Activated CD4-positive, alpha-beta T cell treated with anti-CD3 and anti-CD28 coated beads, Interleukin-2, amount 50 U/mL, for 4 hours (primary cell): ENCODE measurements at places on chromosomes 16 and 17.

DNA sequence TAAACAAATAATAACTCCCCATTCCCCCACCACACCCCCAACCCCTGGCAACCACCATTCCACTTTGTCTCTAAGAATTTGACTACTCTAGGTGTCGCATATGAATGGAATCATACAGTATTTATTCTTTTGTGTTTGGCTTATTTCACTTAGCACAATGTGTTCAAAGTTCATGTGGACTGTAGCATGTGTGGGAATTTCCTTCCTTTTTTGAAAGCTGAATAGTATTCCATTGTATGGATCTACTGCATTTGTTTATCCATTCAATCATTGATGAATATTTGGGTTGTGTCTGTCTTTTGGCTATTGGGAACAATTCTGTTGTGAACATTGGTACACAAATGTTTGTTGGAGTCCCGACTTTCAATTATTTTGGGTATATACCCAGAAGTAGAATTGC is 3.3 kb upstream of the ACSF2 start:
- no peak for DNase-seq

DNA sequence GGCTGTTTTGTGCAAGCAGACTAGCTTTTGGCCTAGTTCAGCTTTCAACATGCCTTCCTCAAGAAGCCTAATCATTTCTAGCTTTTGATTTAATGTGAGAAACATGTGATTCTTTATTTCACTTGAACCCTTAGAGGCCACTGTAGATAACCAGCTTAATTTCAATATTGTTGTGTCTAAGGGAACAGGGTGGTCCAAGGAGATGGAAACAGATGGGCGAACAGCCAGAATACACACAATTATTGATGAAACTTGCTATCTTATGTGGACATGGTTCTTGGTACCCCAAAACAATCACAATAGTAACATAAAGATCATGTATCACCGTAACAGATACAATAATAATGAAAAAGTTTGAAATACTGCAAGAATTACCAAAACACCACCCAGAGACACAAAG is 4.8 kb downstream of the NPRL3 start:
- no peak for DNase-seq

DNA sequence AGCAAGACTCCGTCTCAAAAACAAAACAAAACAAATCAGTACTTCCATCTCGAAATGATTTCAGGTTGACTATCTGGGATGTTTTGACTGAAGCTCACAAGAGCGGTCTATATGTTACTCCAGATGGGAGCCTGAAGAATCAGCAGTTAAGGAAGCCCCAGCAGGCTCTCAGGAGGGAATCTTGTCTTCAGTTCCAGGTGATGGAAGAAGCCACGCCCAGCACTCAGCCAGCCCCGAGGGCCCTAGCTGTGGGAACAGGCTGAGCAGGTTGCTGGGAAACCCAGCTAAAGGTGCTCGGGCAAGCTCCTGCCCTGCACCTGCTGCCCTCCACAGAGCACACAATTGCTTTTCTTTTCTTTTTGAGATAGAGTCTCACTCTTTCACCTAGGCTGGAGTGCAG is 32.4 kb downstream of the WIPI1 start:
- no peak for DNase-seq

DNA sequence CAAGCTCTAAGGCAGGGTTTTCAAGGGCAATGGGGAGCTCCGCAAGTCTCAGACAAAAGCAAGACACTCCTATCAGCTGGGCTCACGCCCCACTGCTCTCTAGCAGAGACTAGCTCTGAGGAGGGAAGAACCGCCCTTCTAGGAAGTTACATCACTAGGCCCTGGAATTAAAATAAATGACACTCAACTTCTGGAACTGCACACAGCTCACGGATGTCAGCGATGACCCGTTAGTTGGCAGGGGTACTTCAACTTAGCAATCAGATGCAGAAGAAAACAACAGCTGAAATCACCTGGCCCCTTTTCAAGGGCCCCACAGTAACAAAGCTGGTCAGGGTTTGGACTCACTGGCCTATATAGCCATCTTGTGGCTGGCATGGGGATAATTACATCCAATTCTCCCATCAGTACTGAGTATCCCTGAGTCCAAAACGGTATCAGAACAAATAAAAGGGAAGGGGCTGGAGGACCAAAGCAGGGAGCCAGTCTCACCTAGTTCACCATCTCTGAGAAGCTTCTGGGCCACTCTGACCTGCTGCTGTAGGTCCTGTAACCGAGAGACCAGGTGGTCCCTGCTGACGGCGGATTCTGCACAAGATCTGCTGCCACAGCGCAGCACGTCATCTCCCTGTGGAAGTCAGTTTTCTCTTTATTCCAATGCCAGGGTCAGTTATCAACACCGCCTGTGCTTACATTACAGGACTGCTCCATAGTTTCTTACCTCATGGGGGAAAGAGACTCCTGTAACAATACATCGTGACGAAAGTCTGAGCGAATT is 22.2 kb downstream of the SERPINF1 start:
- no peak for DNase-seq

GRCh38 chr16:48318630-48319029 is 66.6 kb downstream of the SIAH1 start:
- DNase-seq: no peak

DNA sequence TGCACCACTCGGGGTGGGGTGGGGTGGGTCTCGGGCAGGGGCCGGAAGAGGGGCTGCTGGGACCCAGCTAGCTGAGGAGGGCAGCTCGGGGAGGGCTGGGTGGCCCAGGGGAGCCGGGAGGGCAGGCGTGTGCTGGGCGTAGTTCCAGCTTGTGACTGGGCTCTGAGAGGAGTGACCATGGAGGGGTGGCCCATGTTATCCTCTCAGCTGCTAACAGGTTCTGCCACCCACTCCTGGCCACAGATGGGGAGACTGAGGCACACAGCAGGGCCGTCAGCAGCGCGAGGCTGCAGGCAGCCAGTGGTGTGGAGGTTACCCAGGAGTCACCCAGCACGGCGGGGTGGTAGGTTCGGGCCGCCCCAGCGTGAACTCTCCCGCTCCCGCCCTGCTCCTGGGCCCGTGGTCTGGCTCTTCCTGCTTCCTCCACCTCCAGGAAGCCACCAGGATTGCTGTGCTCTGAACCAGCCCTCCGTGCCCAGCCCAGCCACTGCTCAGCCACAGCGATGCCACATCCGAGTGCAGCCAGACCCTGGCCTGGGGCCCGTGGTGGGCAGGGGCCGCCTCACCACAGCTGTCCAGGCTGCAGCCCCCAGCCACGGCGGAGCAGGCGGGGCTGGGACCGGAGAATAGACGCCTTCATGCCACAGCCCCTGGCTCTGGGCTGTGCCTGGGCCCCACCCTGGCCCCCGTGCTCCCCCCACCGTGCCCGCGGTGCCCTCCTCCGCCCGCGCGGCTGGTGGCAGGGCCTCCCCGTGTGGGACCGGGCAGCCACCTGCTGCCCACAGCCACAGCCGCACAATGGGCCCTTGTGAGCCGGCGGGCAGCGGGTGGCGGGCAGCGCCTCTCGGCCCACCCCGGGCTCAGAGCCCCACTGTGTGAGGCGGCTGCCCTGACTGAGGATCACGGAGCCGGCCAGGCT is 26.3 kb upstream of the SSTR5 start:
- DNase-seq: no peak

GRCh38 chr17:42067371-42068091 is 17.1 kb upstream of the C17orf113 start:
- DNase-seq: peak; percentile 71

DNA sequence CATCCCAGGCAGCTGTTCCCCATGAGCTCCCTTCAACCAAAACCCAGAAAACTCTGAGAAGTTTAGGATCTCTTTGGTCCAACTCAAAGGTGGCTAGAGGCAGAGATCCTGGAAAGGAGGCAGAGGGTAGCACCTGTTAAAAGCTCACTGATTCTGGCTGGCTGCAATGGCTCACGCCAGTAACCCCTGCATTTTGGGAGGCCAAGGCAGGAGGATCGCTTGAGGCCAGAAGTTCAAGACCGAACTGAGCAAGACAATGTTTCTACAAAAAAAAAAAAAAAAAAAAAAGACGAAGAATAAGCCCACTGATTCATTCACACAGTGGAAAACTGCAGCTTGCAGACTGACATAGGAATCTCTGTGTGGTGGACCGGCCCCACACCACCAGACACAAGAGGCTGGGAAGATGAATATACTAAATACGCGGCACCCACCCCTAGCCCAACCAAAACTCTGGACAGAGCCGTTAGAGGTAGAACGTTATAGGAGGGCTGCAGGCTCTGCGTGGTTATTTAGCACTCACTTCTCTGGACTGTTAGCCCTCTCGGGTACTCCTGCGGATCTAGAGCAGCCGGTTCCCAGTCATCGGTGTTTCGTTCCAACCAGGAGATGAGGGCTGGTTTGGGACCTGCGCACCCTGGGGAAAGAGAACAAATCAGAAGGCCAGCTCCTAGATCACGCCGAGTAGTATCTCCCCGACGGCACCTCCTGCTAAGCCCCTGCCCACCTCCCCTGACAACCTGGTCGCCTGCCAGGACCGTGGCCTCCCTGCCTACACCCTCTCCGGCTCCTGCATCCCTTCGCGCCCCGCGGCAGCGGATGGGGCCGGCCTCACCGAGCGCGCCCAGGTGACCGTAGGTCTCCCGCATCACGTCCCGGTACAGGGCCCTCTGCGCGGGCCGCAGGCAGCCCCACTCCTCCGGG is 925 bp downstream of the ZNF689 start:
- peak; percentile 25 for DNase-seq

DNA sequence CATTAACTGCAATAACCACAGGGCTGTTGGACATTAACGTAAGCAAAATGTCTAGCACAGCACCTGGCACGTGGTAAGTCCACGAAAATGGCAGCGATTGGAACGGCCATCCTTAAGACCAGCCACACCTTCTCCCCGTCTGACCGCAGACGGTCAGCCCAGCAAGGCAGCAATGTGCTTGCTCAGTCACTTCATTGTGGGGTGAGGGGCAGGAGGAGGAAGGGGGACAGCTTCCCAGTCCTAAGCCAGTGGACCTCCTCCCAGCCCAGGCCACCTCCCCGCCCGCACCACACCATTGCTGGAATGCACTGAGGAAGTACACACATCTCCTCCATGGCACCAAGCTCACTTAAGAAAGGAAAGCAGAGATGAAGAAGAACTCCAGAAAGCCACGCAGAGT is 8.6 kb upstream of the MYLK3 start:
- no peak for DNase-seq

GRCh38 chr17:5794881-5795506 is 210.7 kb upstream of the NLRP1 start:
- DNase-seq: no peak

DNA sequence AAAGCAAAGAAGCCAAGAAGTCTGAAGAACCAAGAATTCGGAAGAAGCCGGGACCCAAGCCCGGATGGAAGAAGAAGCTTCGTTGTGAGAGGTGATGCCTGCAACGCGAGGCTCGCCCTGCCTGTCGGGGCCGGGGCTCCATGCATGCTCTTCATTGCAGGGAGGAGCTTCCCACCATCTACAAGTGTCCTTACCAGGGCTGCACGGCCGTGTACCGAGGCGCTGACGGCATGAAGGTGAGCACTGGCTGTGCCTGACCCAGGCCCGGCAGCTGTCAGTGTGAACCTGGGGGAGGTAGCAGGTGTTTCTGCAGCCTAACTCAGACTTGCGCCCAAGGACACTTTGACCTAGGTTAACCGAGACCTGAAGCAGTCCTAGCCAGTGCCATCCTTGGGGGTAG is 12.0 kb downstream of the ZNF276 start:
- no peak for DNase-seq

- no peak for DNase-seq
Measured at GRCh38 chr17:40645943-40646342, 1.7 kb downstream of the SMARCE1 start.

DNA sequence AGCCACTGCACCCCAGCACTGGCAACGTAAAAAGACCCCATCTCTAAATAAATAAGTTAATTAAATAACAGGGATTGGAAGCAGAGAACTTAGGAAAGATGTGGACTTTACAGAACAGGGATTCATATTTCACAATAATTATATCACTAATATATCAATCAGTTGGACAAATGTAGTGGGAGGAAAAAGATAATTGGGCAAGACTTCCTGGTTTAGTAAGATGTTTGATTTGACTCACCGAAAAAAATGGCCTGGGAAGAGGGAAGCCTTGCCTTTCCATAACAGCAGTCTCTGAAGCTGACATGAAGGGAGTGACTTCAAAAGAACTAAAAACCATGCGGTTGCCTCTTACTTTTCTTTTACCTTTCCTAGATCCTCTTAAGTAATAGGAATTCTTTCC is 15.2 kb upstream of the C17orf78 start:
- no peak for DNase-seq

GRCh38 chr16:71885261-71885650 is 1.3 kb upstream of the ZNF821 start:
- DNase-seq: no peak

GRCh38 chr16:31529937-31530312 is 2.2 kb downstream of the AHSP start:
- DNase-seq: no peak

GRCh38 chr17:61413661-61414126 is 14.1 kb downstream of the TBX2 start:
- no peak for DNase-seq

GRCh38 chr16:2173366-2173765 is 17.8 kb downstream of the TRAF7 start:
- DNase-seq: no peak

GRCh38 chr16:87831421-87832136 is 37.7 kb downstream of the SLC7A5 start:
- DNase-seq: no peak
